ENCODE measurements at places on chromosomes 4 and X.
A peak's percentile ranks its signal among the peaks of the same experiment; 100 is the strongest.

GRCh38 chr4:55635282-55635681 lies 816 bp downstream of the NMU start:
- DNase-seq, result no peak

DNA sequence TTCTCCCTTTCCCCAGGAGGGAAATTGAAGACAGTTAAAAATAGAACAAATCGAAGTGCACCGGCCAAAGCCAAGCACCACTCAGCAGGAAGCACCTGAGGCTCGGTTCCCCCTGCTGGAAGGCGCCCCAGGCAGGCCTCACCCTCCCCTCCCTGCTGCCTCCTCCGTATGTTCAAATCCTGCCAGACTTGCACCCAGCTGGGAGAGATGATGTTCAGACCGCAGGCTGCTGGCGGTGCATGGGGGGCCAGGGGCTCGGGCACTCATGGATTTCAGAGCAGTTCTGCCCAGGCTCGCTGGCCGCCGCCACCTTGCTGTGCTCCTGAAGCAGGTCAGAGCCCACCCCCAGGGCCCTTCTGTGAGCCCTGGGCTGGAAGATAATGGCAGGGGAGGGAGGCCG lies 91.4 kb downstream of the DCTD start:
- DNase-seq, result no peak

DNA sequence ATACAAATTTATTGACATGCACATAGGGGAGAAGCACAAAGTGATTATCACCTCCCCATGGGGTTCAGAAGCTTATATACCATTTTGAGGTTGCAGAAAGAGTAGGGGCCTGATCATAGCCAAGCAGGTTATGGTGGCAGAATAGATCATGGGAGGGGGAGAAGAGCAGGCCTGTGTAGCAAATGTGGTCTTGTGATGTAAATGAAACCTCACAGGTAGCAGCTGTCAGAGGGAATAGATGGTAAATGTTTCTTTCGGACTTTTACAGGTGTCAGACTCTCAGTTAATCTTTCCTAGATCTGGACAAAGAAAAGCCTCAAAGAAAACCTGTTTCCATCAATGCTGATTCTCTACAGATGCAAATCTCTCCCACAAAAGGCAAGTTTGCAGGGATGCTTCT lies 84.4 kb downstream of the CFAP299 start:
- no peak for DNase-seq

DNA sequence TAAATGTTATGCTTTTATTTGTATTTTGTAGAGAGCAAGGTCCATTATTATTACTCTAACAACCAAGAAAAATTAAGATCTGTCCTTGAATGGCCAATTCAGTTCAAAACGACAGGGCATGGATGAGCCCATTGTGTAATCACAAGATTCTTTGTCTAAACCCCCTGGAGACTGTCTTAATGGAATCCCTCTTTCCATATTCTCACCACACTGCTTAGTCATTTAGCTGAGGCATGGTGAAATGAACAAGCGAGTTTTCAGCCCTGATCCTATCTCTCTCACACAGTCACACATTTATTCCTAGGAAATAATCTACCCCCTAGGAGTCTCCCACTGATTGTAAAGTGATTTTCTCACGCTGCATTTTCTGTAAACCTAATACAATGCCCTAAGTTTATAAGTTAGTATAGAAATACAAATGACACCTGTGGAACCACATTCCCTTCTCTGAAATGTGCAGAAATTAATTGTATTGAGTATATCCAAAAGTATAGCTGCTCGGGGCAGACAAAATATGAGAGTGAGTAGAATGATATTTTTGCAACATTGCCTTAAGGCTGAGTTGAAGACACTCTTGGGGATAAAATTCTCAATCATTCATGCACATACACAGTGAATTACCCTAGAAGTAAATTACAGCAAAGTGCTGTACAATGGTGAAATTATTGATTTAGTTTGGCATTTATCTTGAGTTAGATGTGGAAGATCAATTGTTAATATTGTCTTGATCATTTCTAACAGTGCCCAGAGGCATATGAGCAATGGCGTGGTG lies 119.7 kb upstream of the PCDH7 start:
- no peak for DNase-seq

- no peak for DNase-seq
These were observed 81.7 kb downstream of the CBR4 start for GRCh38 chr4:168928346-168928745.

DNA sequence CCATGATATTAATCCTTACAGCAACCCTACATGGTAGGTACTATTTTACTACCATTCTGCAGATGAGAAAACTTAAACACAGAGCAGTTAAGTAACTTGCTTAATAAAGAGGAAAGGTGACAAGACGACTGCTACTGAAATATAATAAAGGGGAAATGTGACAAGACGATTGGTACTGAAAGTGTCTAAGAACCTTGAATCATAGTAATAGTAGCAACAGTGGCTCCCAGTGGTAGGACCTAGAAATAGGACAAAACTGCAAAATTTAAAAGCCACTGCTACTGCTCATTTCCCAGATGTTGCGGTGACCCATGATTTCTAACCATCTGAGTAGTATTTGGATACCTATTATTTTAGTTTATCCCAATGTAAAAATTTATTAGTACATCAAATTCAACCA lies 89.5 kb downstream of the TASL start:
- no peak for DNase-seq

DNA sequence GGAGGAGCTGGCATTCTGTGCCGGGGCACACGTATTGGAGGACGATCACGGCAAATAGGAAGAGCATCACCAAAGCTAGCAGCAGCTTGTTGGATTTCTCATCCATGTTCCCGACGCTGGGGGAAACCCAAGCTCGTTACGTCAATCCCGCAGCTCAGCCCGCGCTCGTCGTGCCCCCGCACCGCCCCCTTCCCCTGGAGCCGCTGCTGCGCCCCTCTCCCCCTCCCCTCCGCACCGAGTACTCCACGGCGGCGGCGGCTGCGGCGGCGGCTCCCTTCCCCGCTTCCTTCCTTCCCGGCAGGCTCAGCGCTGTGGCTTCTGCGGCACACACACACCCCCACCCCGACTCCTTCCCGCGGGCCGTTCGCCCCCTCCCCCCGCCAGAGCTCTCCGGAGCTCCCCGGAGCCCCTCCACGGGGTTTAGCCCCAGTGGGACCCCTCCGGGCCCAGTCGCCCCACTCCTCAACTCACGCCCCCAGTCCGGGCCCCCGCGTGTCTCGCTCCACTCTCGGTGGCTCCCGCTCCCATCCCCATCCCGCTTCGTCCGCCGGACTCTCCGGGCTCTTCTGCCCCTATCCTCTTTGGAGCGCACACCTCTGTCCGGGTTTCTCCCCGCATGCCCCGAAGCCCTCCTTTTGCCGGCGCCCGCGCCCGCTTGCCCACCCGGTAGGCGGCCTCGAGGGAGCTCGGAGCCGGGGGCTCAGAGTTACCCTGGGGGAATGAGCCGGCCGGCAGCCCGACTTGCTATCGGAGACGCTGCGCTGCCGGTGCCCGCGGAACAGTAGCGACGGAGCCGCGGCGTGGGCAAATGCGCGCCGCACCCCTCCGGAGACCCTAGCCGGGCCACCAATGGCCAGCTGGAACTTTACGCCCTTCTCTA lies 978 bp downstream of the HS6ST2 start:
- no peak for DNase-seq

DNA sequence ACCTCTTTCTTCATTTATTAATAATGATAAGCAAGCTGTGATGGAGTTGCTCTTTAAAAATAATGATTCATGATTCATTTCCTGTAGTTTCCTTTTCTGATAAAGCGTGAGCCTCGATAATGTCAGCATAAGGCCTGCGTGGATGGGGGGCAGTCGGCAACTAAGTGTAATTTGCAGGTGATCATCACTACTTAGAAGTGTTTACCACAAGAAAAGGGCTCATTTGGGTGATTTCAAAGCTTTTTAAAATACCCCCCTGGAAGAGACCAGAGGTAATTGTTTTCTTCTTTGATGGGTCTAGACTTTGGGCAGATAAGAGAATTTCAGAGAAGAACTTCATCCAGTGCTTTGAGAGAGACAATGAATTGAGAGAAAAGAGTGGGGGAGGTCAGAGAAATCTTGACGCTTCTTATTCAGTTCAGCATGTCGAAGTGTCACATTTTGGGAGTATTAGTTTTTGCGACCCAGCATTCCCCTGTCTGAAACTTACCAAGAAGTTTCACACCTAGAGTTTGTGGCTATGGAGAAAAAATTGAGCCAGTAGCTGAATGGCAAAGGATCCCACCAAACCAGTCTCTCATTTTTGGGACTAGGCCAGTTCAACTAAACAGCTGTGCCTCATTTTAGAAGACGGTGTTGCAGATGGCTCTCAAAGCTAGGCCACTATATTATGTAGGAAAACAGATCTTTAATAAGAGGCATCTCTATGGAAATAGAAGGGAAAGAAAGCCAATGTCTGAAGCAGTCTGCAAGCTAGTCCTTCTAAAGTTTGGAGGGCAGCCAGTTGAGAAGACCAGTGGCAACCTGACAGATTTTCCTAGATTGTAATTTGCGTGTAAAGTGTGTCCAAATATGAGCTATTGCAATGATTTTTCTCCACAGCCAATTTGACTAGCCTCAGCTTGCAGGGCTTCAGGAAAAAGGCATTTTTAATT lies 171.0 kb upstream of the PPP1R2C start:
- DNase-seq, result no peak

GRCh38 chrX:151505796-151506195 lies 57.7 kb upstream of the PASD1 start:
- DNase-seq, result no peak

DNA sequence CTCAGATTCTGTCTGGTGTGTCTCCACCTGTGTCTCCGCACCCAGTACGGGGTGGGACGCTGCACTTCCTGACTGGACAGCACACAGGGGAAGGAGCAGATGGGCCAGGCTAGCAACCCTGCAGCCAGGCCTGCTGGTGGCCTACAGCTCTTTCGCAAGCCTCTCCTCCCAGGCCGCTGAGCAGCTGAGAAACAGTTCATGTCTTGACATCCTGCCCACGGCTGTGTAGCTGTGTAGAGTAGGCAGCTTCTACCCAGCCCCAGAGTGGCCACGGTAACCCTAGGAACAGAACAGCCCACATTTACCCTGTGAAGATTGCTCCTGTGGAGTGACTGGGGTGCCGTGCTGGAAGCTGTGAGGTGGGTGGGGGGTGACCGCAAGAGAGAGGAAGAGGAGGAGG lies 38.9 kb downstream of the CCNQ start:
- DNase-seq, result no peak

DNA sequence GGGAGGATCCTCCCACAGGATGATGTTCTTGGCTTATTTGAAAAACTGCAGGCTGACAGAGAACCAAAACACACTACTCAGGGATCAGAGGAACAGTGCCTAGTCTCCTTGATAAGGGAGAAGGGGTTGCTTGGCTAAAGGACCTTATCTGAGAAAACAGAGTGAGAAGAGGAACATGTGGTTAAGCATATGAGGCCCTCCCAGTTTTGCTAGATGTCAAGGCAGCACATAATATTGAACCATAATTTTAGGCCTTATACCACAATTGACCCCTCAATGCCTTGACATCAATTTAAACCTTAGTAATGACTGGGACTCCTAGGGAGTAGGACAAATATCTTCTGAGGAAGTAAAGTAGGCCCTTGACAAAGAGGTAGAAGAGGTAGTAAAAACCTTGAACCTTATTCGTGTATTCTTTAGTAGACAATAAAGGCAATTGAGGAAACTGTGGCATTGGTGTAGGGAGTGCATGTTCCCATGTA lies 79.3 kb downstream of the TEX13C start:
- no peak for DNase-seq

- no peak for DNase-seq
These were observed 18.2 kb upstream of the TLR1 start for GRCh38 chr4:38822748-38823303.

GRCh38 chr4:131499141-131499873 lies 1649.8 kb upstream of the PCDH10 start:
- DNase-seq, result no peak

DNA sequence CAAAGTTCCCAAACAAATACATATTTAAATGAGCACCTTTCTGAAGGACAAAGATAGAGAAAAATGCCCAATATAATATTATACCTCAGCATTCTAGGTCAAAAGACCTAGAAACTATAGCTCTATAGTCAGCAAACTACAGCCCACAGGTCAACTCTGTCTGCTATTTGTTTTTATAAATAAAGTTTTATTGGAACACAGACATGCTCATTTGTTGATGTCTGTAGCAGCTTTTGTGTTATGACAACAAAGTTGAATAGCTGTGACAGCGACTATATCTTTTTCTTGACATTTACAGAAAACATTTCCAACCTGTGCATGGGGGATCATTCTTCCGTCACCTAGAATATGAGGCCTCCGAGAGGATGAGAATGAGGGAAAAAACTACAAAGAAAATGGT lies 48.7 kb upstream of the WDR19 start:
- DNase-seq, result no peak

DNA sequence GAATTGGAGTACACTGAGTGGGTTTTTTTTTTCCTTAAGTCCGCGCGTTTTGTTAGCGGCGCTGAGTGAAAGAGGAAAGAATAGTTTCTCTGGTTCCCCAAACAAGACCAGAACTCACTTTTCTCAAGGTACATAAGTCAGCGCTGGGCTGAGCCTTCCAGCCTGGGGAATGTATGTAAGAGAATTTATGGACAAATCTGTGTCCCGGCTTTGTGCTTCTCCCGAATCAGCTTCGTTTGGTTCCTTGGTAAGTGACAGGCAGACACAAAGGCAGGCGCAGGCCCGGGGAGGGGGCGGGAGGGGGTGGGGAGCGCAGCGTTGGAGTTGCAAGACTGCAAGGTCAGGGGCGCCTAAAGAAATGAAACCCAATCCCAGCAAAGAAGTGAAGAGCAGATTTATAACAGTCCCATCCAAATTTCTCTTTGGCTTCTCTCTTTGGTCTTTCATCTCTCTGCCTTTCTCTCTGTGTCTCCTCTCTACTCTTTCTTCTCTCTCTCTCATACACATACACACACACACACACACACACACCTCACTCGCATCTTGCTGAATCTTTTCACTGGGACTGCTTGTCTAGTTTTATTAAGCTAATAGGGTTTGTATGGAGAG lies 981 bp downstream of the TET2 start:
- peak; percentile 18 for DNase-seq

DNA sequence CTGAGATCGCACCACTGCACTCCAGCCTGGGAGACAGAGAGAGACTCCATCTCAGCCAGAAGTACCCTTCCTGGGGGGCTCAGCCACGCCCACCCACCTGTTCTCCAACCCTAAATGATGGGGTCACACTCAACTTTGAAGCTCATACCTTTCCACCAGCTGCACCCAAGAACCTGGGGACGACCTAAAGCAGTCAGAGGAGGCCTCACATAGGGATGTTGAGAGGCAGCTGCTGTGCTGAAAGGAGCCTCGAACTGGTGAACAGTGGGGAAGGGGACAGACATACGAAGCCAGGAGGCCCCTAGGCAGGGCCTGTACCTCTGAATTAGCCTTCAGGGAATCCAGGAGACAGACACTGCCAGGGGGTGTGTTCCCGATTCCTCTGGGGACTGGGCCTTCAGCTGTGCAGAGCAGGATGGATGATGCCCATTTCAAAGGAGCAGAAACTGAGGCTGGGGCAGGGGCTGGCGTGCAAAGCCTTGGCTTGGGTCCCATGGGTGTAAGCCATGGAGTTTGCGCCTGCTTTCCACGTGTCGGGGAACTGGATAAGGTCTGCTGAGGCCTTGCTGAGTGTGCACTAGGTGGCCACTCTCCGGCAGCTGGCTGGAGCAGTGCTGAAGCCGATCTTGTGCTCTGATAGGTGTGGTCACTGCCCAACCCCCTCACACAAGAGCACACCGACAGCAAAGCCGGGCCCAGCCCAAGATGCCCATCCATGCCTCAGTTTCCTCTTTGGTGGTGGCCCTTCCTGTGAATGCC lies 130.8 kb downstream of the CPZ start:
- no peak for DNase-seq
